ENCODE measurements at places on chromosomes 1 and 21.

GRCh38 chr21:45363921-45364467 lies 41.0 kb upstream of the COL18A1 start:
- H3K36me3 ChIP-seq = no peaks in the 10 kb centered on the region
- H3K27me3 ChIP-seq = no peaks in the 10 kb centered on the region
- H3K27ac ChIP-seq = no peak overlapping the region
- peak; percentile 37 for DNase-seq
- peaks cover 6% of the 10 kb centered on the region for H3K4me1 ChIP-seq
- no peak overlapping the region for H3K4me3 ChIP-seq

DNA sequence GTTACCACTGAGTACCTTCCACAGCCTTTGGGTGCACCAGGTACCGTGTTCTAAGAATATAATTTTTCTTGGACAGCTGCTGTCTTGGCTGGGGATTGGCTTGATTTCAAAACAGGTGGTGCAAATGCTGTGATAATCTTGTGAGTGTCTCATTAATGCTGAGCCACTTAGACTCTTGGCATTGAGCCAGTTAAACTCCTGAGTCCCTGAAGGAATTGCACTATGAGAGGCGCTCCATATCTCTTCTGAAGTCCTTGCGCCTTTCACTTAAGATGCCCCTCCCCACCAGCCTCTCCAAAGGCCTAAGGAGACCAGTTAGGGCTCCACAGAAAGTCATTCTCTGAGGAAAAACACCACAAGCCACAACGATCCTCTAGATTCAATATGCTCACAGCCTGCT lies 51.0 kb downstream of the BACH1 start:
- peak overlapping the region; percentile 6 for H3K27ac ChIP-seq
- H3K36me3 ChIP-seq = peaks cover 67% of the 10 kb centered on the region
- H3K4me3 ChIP-seq = no peak overlapping the region

DNA sequence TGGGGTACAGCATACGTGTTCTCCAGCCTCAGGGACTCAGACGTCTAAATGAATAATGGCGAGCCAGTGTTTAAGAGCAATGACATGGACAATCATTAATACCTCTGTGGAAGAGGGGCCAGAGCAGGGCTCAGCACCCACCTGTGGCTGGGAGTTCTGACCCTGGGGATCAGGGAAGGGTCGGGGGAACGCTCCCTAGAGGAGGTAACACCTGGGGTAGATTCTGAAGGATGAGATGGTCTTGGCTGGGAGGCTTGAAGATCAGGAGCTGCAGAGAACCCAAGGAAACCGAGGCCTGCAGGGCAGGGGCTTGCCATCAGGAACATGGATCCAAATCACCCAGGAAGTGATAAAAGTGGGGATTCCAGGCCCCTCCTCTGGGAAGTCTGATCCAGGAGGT lies 138.2 kb upstream of the RUNX3 start:
- H3K36me3 ChIP-seq = no peaks in the 10 kb centered on the region
- no peaks in the 10 kb centered on the region for H3K4me1 ChIP-seq
- H3K27me3 ChIP-seq = no peaks in the 10 kb centered on the region

DNA sequence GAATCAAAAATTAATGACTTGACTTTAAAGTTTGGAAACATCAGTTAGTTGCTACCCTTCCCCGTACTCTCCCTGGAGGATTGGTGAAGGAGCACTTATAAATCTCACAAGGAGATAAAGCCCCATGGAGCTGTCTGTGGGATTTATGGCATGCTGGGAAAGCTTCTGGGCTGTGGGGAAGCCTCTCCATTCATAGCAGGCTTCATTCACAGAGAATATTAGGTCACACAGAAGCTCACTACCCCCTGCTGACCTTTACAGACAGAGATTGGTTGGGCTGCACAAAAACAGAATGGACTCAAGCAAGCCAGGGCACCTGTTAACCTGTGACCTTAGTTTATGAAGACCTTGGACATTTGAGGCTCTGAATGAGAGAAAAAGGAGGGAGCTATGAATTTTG lies 32.1 kb downstream of the RGL1 start:
- no peak for DNase-seq
- H3K36me3 ChIP-seq = no peaks in the 10 kb centered on the region
- H3K27ac ChIP-seq = no peak overlapping the region
- no peaks in the 10 kb centered on the region for H3K27me3 ChIP-seq

- no peak for DNase-seq
- H3K27ac ChIP-seq = no peak overlapping the region
- no peaks in the 10 kb centered on the region for H3K27me3 ChIP-seq
- H3K4me1 ChIP-seq = no peaks in the 10 kb centered on the region
- no peak overlapping the region for H3K4me3 ChIP-seq
Measured at GRCh38 chr1:78247079-78247478, 201.3 kb downstream of the GIPC2 start.

- H3K36me3 ChIP-seq = no peaks in the 10 kb centered on the region
- H3K27me3 ChIP-seq = no peaks in the 10 kb centered on the region
- H3K27ac ChIP-seq = no peak overlapping the region
- H3K4me1 ChIP-seq = peaks cover 41% of the 10 kb centered on the region
- no peak overlapping the region for H3K4me3 ChIP-seq
Measured at GRCh38 chr1:247386217-247386616, 29.8 kb upstream of the NLRP3 start.

- peak overlapping the region; percentile 80 for H3K27ac ChIP-seq
- H3K36me3 ChIP-seq = no peaks in the 10 kb centered on the region
- H3K27me3 ChIP-seq = no peaks in the 10 kb centered on the region
- DNase-seq = peak; percentile 100
- peak overlapping the region; percentile 46 for H3K4me3 ChIP-seq
Measured at GRCh38 chr1:151945725-151946722, 36.7 kb upstream of the THEM4 start.

GRCh38 chr1:165228676-165229075 lies 127.8 kb downstream of the LMX1A start:
- H3K27me3 ChIP-seq = peaks cover 7% of the 10 kb centered on the region
- no peak for DNase-seq
- no peaks in the 10 kb centered on the region for H3K4me1 ChIP-seq
- no peak overlapping the region for H3K4me3 ChIP-seq
- no peak overlapping the region for H3K27ac ChIP-seq

DNA sequence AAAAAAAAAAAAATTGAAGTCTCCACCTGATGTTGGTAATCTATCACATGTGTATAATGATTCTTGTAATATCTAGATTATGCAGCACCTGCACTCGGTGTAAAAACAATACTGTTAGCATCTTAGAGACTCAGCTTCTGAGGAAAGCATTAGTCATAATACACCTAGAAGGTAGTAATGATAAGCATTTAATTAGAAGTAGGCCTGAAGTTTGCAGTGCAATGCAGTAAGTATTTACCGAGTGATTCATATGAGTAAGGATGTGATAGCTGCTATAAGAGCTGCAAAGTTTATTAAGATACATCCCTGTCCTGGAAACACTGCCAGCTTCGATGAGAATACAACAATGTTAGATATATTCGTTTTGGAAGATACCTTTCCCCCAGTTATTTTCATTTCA lies 196.4 kb downstream of the GREM2 start:
- H3K4me3 ChIP-seq = no peak overlapping the region
- no peak for DNase-seq
- no peaks in the 10 kb centered on the region for H3K4me1 ChIP-seq
- H3K27ac ChIP-seq = no peak overlapping the region

DNA sequence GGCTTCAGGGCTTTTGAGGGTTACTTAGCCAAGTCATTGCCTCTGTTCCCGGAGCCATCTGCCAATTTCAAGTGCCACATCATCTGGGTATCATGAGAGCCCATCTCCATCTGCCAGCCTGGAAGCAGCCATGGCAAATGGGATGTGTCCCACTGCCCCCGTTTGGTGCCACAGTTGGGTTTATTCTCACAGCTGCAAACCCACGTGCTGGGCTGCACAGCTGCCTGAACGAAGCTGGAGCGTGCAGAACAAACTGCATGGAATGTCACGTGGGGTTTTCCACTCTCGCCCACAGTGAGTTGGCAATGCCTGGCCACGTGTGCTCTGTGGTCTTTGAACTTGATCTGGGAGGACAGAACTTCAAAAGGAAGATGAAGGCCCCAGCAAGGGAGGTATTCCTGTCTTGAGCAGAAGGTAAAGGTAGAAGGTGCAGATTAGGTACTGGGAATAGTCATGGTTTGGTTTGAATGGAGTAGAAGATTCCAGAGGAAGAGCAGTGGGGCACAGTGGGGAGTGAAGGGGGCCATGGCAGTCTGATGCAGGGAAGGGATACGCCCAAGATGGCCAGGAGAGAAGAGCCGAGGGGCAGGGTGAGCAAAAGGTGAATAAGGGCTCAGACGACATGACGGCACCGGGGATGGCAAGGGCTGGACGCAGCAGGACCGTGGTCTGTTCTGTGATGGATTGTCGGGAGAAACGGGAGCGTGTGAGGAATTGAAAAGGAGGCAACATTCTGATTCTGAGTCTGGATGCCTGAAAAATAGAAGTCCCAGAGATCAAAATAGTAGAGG lies 222.0 kb downstream of the KAZN start:
- H3K36me3 ChIP-seq = no peaks in the 10 kb centered on the region
- no peaks in the 10 kb centered on the region for H3K4me1 ChIP-seq
- H3K27me3 ChIP-seq = no peaks in the 10 kb centered on the region
- no peak overlapping the region for H3K4me3 ChIP-seq

- H3K27me3 ChIP-seq = no peaks in the 10 kb centered on the region
- H3K4me3 ChIP-seq = no peak overlapping the region
- H3K4me1 ChIP-seq = no peaks in the 10 kb centered on the region
- H3K27ac ChIP-seq = no peak overlapping the region
Measured at GRCh38 chr1:29209173-29209572, 21.6 kb downstream of the MECR start.

DNA sequence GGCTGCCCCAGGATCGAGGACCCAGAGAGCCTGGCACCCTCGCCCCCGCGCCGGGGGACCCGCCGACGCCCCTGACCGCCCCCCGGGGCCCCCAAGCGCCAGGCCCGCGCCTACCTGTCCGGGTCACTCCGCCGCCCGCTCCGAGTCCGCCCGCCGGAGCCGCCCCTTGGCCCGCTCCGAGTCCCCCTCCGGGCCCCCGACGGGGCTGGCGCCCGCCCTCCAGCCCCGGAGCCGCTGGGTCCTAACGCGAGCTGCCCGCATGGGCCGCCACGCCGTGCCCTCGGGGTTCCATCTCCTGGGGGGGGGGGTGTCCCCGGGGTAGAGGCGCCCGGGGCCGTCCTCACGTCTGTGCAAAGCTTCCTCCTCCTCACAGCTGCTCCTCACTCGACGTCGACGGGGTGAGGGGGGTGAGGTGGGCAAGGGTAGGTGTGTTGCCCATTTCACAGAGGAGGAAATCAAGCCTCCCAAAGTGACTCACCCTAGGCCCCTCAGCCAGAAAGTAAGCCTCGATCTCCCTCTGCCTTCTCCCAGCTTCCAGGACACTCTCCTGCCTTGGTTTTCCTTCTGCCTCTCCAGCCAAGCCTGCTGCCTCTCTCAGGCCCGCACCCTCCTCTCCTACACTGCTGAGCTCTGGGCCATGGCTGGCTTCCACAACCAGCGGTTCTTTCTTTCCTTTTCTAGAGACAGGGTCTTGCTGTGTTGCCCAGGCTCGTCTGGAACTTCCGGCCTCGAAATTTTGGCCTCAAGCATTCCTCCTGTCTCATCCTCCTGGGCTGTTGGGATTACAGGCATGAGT lies at the start of gene MFAP2:
MFAP2 (minus strand) TSS at position 148 of the 796 bp plus-strand sequence. CDS start 2,347 bp downstream, outside the sequence.
- H3K36me3 ChIP-seq = peaks cover 2% of the 10 kb centered on the region
- peaks cover 10% of the 10 kb centered on the region for H3K4me1 ChIP-seq
- H3K27ac ChIP-seq = no peak within 1 kb of the TSS
- DNase-seq = no peak

DNA sequence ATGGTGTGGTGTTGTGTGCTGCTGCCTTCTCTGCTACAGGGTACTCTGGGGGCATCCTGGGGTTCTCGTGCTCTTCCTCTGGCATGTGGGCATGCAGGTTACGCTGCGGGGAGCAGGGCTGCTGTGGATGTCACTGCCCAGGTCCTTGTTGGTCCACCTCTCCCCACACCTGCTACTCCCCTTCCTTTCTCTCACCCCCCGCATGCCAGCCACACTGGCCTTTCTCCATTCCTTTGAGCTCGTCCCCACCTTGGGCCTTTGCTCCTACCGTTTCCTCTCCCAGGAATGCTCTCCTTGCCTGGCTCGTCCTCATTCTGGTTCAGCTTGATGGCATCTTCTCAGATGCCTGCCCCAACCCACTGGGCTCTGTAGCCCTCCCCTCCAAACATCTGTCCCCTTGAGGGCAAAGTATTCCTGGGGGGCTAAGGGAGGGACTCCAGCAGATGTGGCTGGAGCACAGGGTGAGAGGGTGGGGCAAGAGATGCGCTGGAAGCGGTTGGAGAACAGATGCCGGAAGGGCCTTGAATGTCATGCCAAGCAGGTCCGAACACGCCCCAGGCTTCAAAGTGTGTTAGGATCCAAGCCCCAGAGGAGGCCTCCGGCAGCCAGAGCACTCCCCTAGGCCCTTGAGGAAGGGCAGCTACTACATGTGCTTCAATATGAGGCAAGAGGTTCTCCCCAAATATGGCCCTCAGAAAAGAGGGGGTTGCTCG lies 23.4 kb downstream of the DMRTB1 start:
- no peak overlapping the region for H3K4me3 ChIP-seq
- DNase-seq = no peak
- H3K27ac ChIP-seq = no peak overlapping the region
- H3K36me3 ChIP-seq = no peaks in the 10 kb centered on the region
- no peaks in the 10 kb centered on the region for H3K27me3 ChIP-seq

GRCh38 chr1:178625695-178626094 lies 99.3 kb upstream of the RALGPS2 start:
- H3K4me1 ChIP-seq = no peaks in the 10 kb centered on the region
- no peaks in the 10 kb centered on the region for H3K27me3 ChIP-seq
- H3K36me3 ChIP-seq = no peaks in the 10 kb centered on the region
- DNase-seq = no peak
- no peak overlapping the region for H3K27ac ChIP-seq
- no peak overlapping the region for H3K4me3 ChIP-seq

DNA sequence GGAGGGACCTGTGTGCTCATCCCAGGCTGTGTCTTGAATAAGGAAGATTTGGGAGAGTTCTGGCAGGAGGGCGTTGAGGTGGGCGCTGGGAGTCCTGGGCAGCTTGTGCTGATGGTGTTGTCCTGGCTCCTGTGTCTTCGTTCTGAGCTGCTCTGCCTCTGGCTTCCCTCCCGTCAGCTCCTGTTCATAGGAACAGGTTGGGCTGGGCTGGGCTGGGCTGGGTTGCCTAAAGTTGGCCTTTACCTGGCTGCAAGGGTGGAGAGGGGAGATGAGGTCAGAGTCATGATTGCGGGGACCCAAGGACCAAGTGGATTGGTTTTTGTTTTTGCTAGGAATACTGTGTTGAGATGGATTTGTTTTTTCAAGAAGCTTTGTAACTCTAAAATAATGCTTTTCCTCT lies 9.1 kb downstream of the NECAP2 start:
- H3K4me1 ChIP-seq = peaks cover 7% of the 10 kb centered on the region
- peaks cover 100% of the 10 kb centered on the region for H3K36me3 ChIP-seq
- H3K27ac ChIP-seq = no peak overlapping the region
- no peak for DNase-seq
- no peak overlapping the region for H3K4me3 ChIP-seq
- no peaks in the 10 kb centered on the region for H3K27me3 ChIP-seq

All from CD14-positive monocyte (primary cell).